ENCODE measurements at places on chromosomes 12 and 14.

GRCh38 chr14:72704502-72704901 lies 189.4 kb downstream of the DPF3 start:
- no peak for DNase-seq

DNA sequence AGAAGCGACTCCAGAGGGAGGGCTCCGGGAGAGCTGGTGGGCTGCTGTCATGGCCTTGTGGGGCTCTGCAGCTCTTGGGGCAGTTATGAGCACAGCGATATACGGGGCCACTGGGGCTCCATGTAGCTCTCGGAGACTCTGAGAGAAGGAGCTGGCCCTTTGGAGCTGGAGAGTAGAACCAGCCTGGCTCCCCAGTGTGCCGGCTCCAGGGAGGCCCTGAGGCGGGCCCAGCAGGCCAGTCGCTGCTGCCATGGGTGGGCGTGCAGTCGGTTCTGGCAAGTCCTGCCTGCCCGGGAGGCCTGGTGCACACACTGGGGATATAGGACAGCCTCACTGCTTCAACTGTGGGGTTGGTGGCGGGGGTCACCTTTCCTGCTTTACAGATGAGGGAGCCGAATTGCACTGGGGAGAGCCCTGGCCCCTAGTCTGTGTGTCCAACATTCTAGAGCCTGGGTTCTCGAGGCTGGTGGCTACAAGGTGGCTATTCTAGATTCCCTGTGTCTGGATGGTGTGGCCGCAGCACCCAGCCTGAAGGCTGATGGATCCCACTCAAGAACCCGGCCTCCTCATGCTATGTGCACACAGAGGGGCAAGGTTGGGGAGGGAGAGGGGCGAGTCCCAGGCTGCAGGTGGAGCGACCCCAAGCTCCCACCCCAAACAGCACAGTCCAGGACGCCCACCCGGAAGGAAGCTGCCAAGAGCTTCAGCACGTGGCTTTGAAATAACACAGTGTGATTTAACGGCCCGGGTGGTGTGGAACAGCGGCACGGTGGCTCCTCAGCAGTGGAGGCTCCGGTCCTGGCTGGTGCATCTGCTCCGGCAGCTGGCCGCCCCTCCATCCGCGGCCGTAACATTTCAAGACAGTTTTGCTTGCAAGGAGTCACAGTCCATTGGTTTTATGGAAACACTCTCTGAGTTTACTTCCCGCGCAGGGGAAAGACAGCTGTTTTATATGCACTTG lies 188.3 kb upstream of the C14orf180 start:
- DNase-seq: no peak

- DNase-seq: no peak
Measured at GRCh38 chr12:6360080-6360571, 15.2 kb downstream of the SCNN1A start.

DNA sequence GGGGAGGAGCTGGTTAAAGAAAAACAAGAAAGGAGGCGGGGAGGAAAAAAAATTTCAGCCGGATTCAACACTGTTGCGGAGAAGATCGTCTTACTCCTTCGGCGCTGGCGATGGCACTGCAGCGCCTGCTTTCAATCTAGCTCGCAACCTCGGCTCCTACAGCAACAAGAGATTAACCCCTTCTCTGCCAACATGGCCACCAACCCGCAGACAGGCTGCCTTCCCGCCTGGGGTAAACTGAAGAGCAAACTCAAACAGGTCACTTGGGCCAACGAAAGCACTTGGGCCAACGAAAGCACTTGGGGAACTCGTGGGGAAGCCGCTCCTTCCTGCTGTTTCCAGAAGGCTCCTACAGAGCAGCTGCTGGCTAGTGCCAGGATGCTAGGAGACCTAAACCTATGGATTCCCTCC lies 73.7 kb downstream of the CIT start:
- no peak for DNase-seq

GRCh38 chr12:88391556-88391955 lies 188.7 kb downstream of the KITLG start:
- DNase-seq: no peak

GRCh38 chr12:95963096-95963495 lies 20.0 kb downstream of the AMDHD1 start:
- no peak for DNase-seq

GRCh38 chr12:51270067-51270950 lies at the start of gene SMAGP:
SMAGP (minus strand) TSS chr12:51270415; CDS start chr12:51269278, 1,137 bp downstream.
- peak; percentile 58 for DNase-seq

All from stimulated activated naive CD8-positive, alpha-beta T cell treated with anti-CD3 and anti-CD28 coated beads, Interleukin-15, Interleukin-2, amounts not matched to agents 100 U/mL and 50 U/mL, for 24 hours (primary cell).